Left renal pelvis (tissue), 4 donors: ENCODE measurements at places on chromosomes 5 and 9. TPM values are rescaled to one million over a fixed set of nuclear protein-coding genes. Genes with fewer than 3 reads are reported as not detected.

- DNase-seq = no peak
These were observed 147.8 kb downstream of the TTLL11 start for GRCh38 chr9:121945281-121945680.

- peak; percentile 28 for DNase-seq
These were observed 45.9 kb upstream of the PJA2 start for GRCh38 chr5:109455598-109456096.

DNA sequence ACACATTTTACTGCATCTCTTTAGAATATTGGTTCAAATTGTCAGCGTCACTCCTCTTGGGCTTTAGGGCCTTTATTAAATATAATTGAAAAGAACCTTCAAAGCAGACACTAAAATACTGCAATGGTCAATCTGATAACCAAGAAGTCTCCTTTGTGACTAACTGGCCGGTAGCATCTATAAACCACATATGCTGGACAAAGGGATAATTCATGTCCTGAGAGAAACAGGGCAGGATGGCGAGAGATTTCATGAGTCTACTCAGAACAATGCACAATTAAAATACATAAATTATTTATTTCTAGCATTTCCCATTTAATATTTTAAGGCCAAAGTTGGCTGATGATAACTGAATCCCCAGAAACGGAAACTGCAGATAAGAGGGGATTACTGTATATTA lies 1083.4 kb upstream of the CDH18 start:
- DNase-seq = no peak

DNA sequence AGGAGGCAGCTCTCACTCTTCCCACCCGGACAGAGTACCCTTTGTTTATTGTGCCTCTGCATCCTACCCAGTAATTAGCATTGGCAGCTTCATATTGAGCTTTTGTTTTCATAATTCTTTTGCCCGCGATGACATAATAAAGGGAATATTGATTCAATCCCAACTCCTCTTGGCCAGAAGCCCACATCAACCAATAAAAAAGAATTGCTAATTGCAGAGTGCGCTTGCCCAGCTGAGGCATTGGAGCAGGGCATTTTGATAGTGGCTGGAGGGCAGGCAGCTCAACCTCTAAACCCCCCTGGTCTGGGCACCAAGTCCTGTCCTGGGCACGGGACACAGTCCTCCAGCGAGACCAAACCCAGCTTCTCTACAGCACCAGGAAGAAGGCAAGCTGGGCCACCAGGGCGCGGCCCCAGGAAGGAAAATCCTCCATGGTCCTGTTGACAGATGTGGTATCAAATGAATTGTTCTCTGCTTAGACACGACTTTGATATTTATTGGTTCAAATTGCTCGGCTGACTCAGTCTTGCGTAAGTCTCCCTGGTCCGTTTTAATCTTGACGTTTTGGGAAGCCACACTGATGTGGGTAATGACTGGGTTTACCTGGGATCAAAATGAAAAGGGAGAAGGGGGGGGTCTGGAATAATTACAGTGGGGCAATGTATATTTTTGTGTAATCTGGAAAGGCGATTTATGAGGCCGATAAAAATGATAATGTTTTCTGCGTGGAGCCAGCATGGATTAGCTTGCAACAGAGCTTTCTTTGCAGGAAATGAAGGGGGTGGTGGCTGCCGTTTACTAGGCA lies 220.7 kb upstream of the MSX2 start:
- no peak for DNase-seq

GRCh38 chr5:150787656-150788055 lies 9.1 kb downstream of the SMIM3 start:
- DNase-seq = no peak

- no peak for DNase-seq
These were observed 145.3 kb upstream of the SGCD start for GRCh38 chr5:156181656-156182055.

DNA sequence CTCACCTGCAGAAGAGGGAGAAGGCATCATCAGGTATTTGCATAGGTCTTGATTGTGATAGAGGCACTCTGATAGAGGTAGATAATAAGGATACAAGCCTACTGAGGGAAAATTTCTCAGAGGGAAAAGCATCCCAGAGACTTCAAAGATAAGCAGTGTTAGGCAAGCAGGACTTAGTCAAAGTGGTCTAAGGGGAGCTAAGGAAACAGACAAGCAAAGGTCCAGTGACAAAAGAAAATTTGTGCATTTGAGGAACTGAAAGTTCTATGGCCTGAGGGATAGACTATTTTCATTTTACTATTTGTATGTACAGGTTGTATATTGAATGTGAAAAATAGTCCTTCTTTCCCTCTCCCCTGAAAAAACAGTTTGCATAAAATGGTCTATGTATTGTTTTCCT lies 27.4 kb downstream of the OXCT1 start:
- no peak for DNase-seq

DNA sequence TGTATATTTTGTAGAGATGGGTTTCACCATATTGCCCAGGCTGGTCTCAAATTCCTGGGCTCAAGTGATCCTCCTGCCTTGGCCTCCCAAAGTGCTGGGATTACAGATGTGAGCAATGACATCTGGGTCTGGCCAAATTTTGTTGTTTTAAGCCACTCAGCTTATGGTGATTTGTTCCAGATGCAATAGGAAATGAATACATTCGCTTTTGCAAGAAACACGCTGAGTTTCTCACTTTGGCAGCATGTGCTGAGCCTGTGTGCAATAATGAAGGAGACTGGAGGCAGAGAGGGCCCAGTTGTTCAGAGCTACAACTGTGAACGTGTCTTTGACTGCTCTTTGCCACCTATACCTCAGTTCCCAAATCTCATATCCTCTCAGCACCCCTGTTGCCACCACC lies 56.4 kb downstream of the KIF4B start:
- no peak for DNase-seq

GRCh38 chr5:146698651-146699050 lies 179.9 kb downstream of the PPP2R2B start:
- no peak for DNase-seq

GRCh38 chr5:23730023-23730422 lies 222.6 kb downstream of the PRDM9 start:
- no peak for DNase-seq

Gene PCDHB11
- 6.6 TPM for polyA plus RNA-seq

Gene ENC1
- polyA plus RNA-seq = 71.0 TPM

Gene CAMK4
- polyA plus RNA-seq = 3.9 TPM
